ENCODE measurements at places on chromosomes 3 and 15. TPM values are rescaled to one million over a fixed set of nuclear protein-coding genes. Genes with fewer than 3 reads are reported as not detected.
A peak's percentile ranks its signal among the peaks of the same experiment; 100 is the strongest.

DNA sequence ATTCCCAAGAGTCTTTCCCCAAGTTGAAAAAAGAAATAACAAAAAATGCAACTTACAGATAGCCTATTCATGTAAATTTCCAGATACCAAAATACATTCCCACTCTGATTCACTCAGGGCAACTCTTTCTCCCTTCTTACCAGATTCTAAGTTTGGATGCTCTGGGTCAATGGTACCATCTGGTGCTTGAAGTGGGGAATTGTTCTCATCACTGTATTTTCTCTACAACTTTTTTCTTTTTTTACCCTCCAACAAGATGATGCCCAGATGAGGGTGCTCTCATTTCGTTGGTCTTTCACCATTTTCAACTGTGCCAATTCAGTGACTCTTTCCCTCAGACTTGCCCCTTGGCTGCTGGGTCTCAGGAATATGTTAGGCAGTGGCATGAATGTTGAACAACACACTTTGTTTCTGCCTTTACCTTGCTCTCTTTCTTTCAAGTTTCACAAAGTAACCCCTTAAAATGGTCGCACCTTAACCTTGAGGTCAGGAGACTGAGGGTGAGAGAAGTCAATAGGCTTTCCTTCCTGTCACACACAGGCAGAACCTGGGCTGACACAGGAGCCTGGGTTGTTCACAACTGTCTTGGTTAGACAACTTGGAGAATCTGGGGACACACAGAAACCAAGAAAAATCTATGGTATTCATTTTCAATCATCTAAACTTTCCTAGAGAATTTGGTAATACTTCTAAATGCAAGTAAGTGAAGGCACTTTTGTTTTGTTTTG is 330.7 kb upstream of the SLCO3A1 start:
- H3K27ac ChIP-seq = peak overlapping the region; percentile 56
- H3K4me3 ChIP-seq = no peak overlapping the region
- peaks cover 9% of the 10 kb centered on the region for H3K4me1 ChIP-seq
- H3K36me3 ChIP-seq = no peaks in the 10 kb centered on the region
- DNase-seq = no peak
- no peaks in the 10 kb centered on the region for H3K27me3 ChIP-seq

Gene DPPA4
- not detected for total RNA-seq

DNA sequence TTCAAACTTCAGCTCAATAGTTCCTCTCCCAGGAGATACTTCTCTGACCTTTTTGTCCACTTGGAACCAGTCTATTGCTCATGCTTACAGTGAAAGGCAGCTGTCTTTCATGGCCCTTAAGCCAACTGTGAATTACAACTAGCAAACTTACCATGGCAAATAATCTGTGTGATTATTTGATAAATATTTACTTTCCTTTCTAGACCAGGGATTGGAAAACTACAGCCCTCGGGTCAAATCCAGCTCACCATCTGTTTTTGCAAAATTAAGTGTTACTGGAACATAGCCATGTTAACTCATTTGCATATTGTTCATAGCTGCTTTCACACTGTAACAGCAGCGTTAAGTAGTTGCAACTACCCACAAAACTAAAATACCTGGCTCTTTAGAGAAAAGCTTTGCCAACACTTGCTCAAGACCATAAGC is 289.1 kb upstream of the MCTP2 start:
- no peak overlapping the region for H3K4me3 ChIP-seq
- no peak overlapping the region for H3K27ac ChIP-seq
- H3K27me3 ChIP-seq = 0 out of 2 replicates have a peak, but pooled peaks cover 5% of the 10 kb centered on the region
- H3K36me3 ChIP-seq = no peaks in the 10 kb centered on the region
- H3K4me1 ChIP-seq = no peaks in the 10 kb centered on the region
- no peak for DNase-seq

- H3K4me3 ChIP-seq = no peak overlapping the region
- DNase-seq = no peak
- H3K4me1 ChIP-seq = no peaks in the 10 kb centered on the region
- H3K27me3 ChIP-seq = no peaks in the 10 kb centered on the region
Measured at GRCh38 chr3:9081184-9081818, 118.0 kb upstream of the RAD18 start.

Gene REC114
- total RNA-seq = not detected

- H3K36me3 ChIP-seq = no peaks in the 10 kb centered on the region
- no peaks in the 10 kb centered on the region for H3K27me3 ChIP-seq
Measured at GRCh38 chr3:194123726-194124125, 12.2 kb upstream of the HES1 start.

DNA sequence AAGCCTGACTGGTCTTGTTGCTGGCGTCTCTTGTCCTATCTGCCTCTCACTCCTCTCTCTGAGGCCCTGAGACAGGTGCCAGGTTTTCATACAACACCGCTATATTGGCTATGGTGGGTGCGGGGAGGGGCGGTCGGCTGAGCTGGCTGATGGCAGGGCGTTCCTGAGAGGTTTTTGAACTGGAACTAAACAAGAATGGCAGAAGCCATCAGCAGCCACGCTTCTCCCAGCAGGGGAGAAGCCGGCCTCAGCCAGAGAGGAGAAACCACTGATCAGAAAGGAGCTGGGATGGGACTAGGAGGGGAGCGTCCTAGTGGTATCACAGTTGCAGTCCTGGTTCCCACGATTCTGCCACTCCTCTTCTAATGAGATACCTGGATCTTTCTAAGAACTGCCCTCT is 89.9 kb upstream of the PRR23E start:
- no peaks in the 10 kb centered on the region for H3K36me3 ChIP-seq
- no peak overlapping the region for H3K27ac ChIP-seq
- no peak overlapping the region for H3K4me3 ChIP-seq
- peaks cover 19% of the 10 kb centered on the region for H3K27me3 ChIP-seq
- H3K4me1 ChIP-seq = no peaks in the 10 kb centered on the region

DNA sequence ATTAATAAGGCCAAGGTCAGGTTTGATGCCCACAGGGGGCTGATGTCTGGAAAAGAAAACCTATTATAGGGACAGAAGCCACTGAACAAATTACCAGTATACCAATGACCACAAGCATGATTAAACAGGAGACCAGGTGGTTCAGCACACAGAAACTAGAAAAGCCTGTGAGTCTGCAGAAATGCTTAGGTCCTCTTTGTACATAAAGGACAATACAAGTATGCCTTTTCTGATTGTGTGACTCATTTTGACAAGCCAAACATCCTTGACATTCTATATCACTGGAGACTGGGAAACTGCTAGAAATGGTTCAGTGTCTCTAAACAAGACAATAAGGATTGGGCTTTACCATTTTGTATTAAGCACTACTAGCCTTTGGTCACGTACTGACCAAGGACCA is 113.2 kb upstream of the MYO5C start:
- H3K27ac ChIP-seq = no peak overlapping the region
- H3K27me3 ChIP-seq = no peaks in the 10 kb centered on the region
- no peaks in the 10 kb centered on the region for H3K4me1 ChIP-seq
- no peak overlapping the region for H3K4me3 ChIP-seq

- H3K27me3 ChIP-seq = no peaks in the 10 kb centered on the region
- H3K4me3 ChIP-seq = no peak overlapping the region
- H3K4me1 ChIP-seq = no peaks in the 10 kb centered on the region
Measured at GRCh38 chr3:121963608-121964007, 58.4 kb downstream of the ILDR1 start.

GRCh38 chr3:135915206-135915605 is 50.3 kb upstream of the PPP2R3A start:
- H3K27ac ChIP-seq = no peak overlapping the region
- no peaks in the 10 kb centered on the region for H3K36me3 ChIP-seq
- H3K4me3 ChIP-seq = no peak overlapping the region
- H3K27me3 ChIP-seq = no peaks in the 10 kb centered on the region
- DNase-seq = no peak

DNA sequence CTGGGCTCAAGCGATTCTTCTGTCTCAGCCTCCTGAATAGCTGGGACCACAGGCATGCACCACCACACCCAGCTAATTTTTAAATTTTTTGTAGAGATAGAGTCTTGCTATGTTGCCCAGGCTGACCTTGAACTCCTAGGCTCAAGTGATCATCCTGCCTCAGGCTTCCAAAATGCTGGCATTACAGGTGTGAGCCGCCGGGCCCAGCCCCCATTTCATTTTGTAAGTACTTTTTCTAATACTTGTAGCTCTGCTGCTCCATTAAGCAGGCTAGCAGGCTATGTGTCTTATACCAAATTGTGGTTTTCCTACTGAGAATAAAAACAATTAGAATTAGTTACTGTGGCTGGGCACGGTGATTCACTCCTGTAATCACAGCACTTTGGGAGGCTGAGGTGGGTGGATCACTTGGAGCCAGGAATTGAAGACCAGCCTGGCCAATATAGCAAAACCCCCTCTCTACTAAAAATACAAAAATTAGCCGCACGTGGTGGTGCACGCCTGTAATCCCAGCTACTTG is 22.4 kb downstream of the NIPA1 start:
- H3K4me3 ChIP-seq = no peak overlapping the region
- no peaks in the 10 kb centered on the region for H3K27me3 ChIP-seq
- no peak overlapping the region for H3K27ac ChIP-seq
- H3K36me3 ChIP-seq = no peaks in the 10 kb centered on the region
- H3K4me1 ChIP-seq = no peaks in the 10 kb centered on the region
- no peak for DNase-seq

GRCh38 chr3:54681706-54682105 is 246.2 kb downstream of the LRTM1 start:
- H3K36me3 ChIP-seq = no peaks in the 10 kb centered on the region
- DNase-seq = no peak
- H3K4me3 ChIP-seq = no peak overlapping the region
- H3K27ac ChIP-seq = no peak overlapping the region
- H3K27me3 ChIP-seq = no peaks in the 10 kb centered on the region

Gene CPB1
- total RNA-seq = not detected

Gene HRH1
- total RNA-seq = 9.2 TPM

DNA sequence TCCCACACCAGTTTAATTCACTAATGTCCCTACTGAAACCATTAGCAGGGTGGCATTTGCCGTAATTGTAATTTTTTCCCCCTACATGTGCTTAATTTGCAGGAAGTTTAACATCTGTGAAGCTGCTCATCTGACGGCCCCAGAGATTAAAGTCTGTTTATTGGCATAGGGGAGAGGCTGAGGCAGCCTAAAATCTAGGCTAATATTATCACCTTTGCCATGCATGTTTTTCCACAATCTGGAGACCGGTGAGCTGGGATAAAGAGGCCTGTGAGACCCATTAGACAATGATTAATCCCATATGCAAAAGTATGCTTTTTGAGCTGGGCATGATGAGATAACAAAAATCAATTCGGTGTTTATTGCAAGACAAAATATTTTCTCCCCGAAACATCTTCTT is 561.2 kb upstream of the ALCAM start:
- no peak for DNase-seq
- no peak overlapping the region for H3K4me3 ChIP-seq
- no peak overlapping the region for H3K27ac ChIP-seq

DNA sequence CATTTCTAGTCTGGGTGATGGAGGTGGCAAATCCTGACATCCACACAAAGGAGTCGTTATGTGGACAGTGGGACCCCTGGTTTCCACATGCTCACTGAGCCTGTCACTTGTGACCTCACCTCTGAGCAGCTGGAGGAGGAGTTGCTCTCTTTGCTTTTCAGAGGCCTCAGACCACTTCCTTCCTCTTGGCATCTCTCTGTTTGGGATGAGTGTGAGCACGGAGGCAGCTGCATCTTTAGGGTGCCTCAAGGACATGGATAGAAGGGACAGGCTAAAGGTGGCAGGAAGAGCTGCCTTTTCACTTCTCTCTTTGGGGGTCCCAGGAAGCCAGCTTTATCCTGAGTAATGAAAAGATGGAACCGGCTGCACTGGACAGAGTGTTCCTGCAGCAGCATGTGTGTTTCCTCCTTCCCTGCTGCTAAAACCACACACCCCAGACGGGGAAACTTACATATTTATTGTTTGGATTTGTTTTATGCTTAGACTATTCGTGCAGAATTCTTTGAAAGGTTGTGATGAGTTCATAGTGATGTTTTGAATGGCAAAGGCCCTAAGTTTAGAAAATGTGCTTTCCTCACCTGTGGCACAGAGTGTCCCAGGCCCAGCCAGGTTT is 31.8 kb downstream of the GPR171 start:
- H3K27ac ChIP-seq = no peak overlapping the region
- no peak for DNase-seq
- no peaks in the 10 kb centered on the region for H3K4me1 ChIP-seq

- no peak overlapping the region for H3K27ac ChIP-seq
- H3K36me3 ChIP-seq = no peaks in the 10 kb centered on the region
- H3K4me1 ChIP-seq = no peaks in the 10 kb centered on the region
- DNase-seq = no peak
Measured at GRCh38 chr3:10653241-10653640, 147.9 kb upstream of the ATP2B2 start.

DNA sequence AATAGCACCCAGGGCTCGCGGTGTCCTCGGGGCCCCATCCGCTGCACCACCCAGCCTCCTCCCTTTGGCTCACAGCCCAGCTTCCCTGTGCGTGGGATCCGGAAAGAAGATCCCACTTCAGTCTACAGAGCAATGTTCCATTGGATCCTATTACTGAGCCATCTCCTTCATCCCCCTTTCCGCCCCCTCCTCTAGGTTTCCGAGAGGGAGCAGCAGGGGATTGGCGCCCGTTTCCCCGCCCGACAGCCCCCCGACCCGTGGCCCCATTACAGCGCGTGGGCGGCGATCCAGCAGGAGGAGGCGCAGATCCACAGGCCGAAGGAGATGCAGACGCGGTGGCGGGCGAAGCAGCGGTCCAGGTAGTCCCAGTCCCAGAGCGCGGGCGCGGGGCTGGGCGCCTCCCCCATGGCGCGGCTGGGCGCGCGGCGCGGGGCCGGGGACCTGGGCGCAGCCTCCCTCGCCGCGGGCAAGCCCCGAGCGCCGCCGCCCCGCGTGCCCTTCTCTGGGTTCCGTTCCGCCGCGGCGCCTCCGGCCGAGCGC is 340 bp downstream of the TMEM44 start:
- no peak for DNase-seq
- H3K4me1 ChIP-seq = no peaks in the 10 kb centered on the region
- no peak overlapping the region for H3K27ac ChIP-seq
- H3K36me3 ChIP-seq = no peaks in the 10 kb centered on the region
- H3K4me3 ChIP-seq = peak overlapping the region; percentile 74

- H3K4me3 ChIP-seq = no peak overlapping the region
- no peak overlapping the region for H3K27ac ChIP-seq
- H3K4me1 ChIP-seq = no peaks in the 10 kb centered on the region
- no peaks in the 10 kb centered on the region for H3K27me3 ChIP-seq
- H3K36me3 ChIP-seq = no peaks in the 10 kb centered on the region
Measured at GRCh38 chr15:77181305-77182074, 110.6 kb upstream of the TSPAN3 start.

GRCh38 chr3:31530960-31531335 is 1.8 kb upstream of the STT3B start:
- no peak for DNase-seq
- H3K27ac ChIP-seq = peak overlapping the region; percentile 94
- H3K36me3 ChIP-seq = no peaks in the 10 kb centered on the region
- H3K4me1 ChIP-seq = peaks cover 10% of the 10 kb centered on the region

Gene CCR8
- not detected for total RNA-seq

DNA sequence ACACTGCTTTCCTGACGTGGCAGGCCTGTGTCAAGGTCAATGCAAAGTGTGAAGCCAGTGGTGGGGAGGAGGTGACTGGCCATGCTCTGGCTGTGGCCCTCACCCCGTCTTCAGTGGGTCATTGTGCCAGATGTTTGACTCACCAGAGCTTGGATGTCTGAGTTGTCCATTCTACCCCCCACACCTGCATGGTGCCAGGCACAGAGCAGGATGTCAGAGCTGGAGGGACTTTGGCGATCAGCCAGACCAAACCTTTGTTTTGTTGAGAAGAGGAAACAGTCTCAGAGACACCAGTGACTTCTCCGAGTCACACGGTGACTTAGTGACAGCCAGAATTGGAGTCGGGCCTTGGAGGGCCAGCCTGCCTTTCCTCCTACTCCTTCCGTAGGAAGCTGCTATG is 49.5 kb downstream of the SMAD6 start:
- H3K4me1 ChIP-seq = peaks cover 58% of the 10 kb centered on the region
- H3K27me3 ChIP-seq = no peaks in the 10 kb centered on the region
- H3K36me3 ChIP-seq = no peaks in the 10 kb centered on the region
- H3K4me3 ChIP-seq = no peak overlapping the region
- peak; percentile 66 for DNase-seq

Gene BTLA
- total RNA-seq = not detected

Gene SPATA12
- 0.57 TPM for total RNA-seq
